Activated CD4-positive, alpha-beta T cell treated with anti-CD3 and anti-CD28 coated beads for 36 hours (primary cell): ENCODE measurements at places on chromosomes 13 and 19. TPM values are rescaled to one million over a fixed set of nuclear protein-coding genes. Genes with fewer than 3 reads are reported as not detected.

The ANGPTL4 gene
- total RNA-seq, result 7.4 TPM

The AP2S1 gene
- total RNA-seq, result 102 TPM

The MEGF8 gene
- 5.2 TPM for total RNA-seq

DNA sequence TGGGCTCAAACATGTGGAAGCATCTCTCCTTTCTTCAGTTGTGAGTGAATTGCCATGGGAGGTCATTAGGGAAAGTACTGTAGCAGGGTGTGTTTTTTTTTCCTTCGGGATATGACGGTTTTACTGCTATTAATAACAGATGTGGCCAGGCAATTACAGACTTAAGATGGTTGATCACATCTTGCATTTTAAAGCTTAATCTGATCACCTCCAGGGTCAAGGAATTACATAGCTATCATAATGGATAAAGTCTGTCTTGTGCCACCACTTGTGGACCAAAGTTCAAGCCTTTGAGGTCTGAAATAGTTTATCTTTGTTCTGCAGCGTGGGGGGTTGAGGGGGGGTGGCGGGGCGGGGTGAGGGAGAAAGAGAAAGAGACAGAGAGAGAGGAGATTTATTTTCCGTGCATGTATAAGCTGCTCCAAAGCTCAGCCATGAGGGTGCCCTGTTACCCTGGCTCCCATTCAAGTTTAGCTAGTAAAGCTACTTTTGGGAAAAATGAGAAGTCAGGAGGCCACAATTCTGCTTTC is 5.5 kb upstream of the SERP2 start:
- DNase-seq, result no peak

DNA sequence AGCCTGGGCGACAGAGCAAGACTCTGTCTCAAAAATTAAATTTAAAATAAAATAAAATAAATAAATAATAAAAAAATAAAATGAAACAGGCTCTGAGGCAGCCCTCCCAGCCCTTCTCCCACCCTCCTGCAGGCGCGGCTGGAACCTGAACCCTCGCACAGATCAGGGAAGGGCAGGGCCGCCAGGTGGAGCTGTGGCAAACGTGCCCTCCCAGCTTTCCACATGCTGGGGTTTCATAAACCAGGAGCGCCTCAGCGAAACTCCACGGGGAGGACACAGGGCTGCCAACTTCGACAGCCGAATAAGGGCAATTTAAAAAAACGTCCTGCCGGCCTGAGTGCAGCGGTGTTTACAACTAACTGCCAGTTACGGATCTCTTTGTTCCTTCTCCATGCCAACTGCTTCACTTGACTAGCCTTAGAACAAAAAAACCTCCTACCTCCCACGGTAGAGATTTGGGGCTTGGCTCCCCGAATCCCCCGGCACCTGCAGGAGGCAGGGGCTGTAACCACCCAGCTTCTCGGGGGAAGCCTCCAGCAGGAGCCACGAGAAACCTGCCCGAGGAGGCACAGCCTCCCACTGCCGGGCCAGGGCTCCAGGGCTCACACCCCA is 15.9 kb downstream of the ZNF787 start:
- DNase-seq, result peak; percentile 74
